Fibroblast of the conjunctiva (primary cell): ENCODE measurements at places on chromosomes 2 and 18.

DNA sequence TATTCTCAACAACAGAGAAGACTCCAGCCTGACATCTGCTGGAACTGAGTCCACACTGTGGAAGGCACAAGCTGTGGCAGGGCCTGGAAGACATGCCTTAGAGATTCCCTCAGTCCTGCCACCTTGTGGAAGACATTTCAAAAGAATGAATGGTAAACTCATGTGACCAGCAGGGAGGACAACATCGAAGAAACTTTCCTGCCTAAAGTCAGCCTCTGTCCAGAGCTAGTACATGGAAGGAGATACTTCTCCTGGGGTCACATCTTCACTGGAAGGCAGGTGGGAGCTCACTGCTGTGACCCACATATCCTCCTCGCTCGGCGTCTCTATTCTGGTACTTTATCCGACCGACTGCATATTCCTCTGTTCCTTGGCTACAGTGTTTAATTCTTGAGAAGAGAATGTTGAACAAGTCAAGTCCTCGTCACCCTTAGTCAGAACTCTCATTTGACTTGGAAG, 59.5 kb downstream of the PUM2 start:
- peak; percentile 82 for DNase-seq

DNA sequence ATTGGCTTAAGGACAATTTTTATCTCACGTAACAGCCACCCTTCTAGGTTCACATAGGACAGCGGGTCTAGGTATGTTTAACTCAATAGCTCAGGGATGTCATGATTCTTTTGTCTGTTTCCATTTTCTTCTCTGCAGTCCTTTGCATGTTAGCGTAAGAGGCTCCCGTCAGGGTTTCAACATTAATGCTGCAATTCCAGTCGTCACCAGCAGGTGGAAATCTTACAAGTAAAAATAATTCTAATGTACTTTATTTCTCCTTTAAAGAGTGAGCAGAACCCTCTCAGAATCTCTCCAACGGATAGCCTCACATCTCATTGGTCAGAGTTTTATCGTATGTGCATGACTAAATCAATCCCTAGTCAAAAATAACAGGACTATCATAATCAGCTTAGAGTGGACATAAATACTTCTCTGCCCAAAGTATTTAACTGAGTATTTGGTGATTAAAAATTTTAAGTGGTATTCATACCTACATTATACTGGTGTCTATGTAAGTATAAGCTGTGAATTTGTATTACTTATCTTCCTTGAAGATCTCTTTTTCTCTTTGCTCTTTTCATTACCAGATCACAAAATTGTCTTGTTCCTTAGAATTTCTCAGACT, 487.2 kb upstream of the GCFC2 start:
- DNase-seq = peak; percentile 42

DNA sequence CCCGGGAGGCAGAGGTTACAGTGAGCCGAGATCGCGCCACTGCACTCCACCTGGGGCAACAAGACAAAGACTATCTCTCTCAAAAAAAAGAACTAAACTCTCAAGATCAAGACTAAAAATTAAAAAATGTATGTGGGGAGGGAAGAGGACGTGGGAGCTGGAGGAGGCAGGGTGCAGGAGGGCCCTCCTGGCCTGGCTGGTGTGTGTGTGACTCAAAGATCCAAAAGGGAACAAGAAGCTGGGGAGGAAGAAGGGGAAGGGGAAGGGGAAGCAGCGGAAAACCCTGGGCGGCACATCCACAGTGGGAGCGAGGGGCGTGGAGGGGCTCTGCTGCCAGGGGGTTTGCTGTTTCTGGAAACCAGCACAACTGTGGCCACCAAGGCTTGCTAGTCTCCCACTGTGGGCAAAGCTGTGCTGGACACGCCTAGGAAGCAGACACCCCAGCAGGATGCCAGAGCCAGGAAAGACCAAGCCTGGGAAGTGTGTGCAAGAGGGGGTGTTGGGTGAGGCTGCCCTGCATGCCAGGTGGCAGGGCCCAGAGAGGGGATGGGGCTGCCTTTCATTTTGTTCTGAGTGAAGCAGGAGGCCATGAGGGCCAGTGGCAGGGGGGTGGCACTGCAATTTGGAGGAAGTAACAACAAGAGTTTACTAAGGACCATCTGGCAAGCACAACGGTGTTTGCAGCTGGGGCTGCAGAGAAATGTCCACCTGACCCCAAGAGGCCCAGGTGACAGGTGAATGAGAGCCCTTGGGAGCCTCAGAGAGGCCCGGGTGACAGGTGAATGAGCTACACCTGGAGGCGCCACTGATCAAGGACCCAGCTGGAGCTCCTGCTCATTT, 44.5 kb downstream of the ANO7 start:
- no peak for DNase-seq

DNA sequence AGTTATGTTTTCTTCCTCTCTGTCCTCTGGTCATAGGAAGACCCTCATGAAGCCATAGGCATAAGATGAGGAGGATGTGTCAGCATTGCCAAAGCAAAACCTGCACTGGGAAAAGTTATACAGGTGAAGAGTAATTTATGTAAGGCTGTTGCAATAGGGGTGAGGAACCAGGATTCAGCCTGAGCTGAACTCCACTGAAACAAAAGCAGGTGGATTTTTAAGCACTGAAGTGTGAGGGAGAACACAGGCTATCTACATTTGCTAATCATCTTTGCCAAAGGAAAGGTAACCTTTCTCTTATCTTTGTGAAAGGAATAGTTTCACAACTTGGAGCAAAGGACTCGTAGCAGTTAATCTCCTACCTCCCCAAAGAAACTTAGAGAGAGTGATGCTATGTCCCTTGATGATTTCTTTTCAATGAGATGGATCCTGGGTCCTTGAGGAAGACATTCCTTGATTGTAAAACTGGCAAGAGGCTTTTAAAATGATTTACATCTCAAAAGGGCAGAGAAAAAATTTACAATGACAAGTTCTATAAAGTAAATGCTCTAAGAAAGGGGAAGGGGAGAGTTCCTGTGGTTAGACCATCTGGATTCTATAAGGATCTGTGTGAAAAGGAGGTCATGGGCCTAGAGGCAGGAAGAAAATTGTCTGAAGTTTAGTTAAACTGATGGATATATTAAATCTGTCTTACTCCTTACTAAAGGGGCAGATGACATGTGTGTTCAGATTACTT, 385.4 kb upstream of the CDH7 start:
- no peak for DNase-seq

DNA sequence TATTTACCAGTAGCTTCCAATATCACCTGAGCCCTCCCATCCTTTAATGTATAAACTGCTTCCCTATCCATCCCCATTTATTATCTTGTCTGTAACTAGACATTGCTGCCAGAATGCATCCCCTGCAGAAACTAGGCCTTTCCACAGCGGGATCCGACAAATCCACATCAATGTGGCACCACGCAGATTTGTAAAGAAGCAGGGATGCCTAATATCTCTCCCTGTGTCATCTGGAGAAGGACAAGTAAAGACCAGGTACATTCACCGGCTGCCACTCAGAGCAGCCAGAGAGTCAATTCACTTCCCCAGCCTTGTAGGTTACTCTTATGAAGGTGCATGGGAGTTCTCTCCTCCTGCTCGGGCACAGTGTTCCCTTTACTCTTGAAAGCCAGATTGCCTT, 98.8 kb upstream of the MAP3K20 start:
- no peak for DNase-seq

DNA sequence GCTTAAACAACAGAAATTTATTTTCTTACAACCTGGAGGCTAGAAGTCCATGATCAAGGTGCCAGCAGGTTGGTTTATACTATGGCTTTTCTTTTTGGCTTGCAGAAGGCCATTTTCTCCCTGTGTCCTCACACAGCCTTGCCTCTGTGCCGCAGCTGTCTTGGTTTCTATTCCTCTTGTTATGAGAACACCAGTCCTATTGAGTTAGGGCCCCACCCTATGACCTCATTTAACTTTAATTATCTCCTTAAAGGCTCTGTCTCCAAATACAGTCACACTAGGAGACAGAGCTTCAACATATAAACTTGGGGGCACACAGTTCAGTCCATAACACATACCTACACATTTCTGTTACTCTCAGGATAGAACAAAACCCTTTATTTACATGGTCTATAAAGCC, 17.3 kb upstream of the RHOB start:
- DNase-seq = no peak

DNA sequence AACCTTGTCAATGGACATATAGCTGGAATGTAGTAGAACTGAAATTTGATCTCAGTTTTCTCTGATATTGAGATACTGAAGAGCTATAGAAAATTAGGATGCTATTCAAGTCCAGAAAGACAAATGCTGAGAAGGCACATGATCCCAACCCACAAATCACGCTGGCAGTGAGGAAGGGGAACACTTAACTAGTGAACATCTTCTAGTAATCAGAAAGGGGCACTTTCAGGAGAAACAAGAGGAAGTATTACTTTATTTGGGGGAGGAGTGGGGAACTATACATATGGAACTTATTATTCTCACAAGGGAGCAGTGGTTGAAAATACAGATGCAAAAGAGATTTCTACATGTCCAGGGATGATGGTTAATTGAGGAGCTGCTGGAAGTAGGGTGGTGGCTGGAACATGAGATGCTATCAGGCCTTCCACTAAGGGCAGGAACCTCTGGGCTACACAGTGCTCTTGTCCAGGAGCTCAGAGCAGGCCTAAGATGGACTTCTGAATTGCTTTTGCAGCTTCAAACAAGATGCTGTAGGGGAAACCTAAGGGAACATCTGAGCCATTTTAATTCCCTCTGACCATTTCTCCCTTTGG, 79.3 kb downstream of the TGFA start:
- DNase-seq = no peak

- DNase-seq = no peak
These were observed 22.8 kb downstream of the ASB18 start for GRCh38 chr2:236241181-236242056.

DNA sequence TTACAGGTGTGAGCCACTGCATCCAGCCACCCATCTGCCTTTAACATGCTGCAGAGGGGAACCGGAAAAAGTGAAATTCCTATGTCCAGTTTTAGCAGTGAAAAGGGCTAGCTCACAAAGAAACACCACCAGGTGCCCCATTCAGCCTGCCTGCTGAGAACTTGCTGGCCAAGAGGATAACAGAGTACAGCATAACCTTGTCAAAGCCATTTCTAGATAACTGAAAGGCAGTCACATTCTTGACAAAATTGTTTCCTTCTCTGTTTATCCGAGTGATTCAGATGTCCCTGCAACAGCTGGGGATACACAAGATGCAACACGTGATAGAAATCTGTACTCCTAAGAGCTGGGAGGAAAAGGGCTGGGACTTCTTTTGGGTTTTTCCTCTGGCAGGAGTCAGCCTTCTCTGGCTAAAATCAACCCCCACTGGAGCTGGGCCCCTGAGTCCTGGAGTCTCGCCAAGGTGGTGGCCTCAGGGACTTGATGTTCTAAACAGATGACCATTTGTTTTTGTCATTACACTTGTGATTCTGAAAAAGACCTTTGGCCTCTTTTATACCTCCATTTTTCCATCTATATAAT, 505.4 kb downstream of the BCL11A start:
- DNase-seq = no peak

DNA sequence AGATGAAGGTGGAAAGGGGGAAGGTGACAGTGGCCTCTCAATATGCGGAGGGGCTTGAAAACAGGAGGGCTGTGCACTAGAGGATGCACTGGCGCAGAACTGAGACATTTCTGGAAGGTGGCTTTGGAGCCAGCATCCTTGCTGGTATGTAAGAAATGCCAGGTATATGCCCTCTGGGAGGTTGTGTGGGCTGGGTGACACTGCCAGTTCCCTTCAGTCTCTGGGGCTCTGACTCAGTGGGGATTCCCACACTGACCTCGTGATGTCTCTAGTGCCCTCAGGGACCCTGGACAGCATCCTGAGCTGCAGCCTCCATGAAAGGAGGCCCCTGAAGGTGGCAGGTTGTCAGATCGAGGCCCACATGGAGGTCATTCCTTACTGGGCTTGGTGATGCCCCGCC, 74.0 kb downstream of the AGAP1 start:
- no peak for DNase-seq

- DNase-seq = no peak
These were observed 231.6 kb upstream of the CRIM1 start for GRCh38 chr2:36123995-36124394.

- DNase-seq = no peak
These were observed 228.1 kb upstream of the KCNJ3 start for GRCh38 chr2:154470376-154470775.

GRCh38 chr2:46847185-46847710, 68.4 kb downstream of the MCFD2 start:
- peak; percentile 96 for DNase-seq

DNA sequence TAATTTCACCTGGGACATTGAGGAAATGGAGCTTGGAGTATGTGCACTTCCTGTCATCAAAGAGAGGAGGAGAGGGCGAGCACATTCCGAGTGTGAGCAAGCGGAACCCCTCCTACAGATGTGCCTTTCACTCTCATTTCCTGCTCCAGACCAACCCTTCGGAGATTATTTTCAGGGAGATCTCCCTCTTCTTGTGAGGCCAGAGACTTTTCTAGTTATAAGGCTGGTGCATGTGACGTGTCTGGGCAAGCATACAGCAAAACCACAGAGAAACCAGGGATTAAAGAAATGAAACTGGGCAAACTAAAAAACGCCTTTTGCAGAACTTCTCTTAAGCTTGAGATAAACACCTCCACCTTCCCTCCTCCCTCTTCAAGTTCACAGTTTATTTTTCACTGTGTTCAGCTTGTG, 409.2 kb upstream of the TCF4 start:
- DNase-seq = no peak

GRCh38 chr2:136128905-136129304, 11.0 kb upstream of the CXCR4 start:
- DNase-seq = no peak

DNA sequence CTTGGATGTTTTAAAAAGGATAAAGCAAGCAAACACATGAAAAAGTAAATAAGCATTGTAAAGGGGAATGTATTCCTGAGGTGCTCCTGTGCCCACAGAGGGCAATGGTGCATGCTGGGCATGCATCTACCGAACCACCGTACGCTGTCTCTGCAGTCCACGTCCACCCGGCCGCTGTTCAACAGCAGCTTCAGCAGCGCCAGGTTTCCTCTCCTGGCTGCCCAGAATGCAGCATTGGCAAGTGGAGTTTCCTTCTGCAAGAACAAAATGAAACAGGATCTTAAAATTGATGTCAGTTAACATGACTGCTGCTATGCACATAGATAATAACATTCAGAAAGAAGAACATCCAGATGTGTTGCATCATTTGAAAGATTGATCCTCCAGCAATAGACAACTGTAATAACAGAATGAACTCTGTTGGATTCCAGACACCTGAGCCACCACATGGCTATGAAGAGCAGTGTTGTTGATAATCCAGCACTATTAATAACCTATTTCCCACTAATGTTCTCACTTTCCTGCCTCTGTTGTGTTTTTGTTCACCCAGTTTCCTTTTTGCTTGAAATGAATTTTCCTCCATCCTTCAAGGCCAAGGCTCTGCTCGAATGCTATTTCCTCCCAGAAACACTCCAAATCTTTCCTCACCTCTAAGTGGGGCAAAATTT, 13.6 kb downstream of the ANKRD29 start:
- DNase-seq = no peak

- DNase-seq = peak; percentile 12
These were observed 413.0 kb downstream of the MTX2 start for GRCh38 chr2:176682278-176682677.

DNA sequence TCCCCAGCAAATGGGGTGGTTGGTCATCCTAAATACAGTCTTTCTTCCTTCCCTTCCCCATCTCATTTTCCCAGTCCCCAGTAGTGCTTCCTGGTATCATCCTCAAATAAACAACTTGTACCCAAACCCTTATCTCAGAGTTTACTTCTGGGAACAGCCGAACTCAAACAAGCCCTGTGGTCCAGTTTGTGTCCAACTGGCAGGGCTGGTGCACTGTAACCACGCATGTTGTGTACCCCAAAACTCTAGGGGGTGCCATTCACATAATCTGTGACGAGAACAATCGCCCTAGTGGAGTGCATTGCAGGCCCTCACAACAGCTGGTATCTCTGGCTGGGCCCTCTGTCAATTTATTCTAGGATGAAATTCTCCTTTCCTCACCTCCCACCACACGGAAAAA, 366.2 kb downstream of the TNS1 start:
- DNase-seq = no peak
